ENCODE measurements at places on chromosomes 13 and 19.
A peak's percentile ranks its signal among the peaks of the same experiment; 100 is the strongest.

DNA sequence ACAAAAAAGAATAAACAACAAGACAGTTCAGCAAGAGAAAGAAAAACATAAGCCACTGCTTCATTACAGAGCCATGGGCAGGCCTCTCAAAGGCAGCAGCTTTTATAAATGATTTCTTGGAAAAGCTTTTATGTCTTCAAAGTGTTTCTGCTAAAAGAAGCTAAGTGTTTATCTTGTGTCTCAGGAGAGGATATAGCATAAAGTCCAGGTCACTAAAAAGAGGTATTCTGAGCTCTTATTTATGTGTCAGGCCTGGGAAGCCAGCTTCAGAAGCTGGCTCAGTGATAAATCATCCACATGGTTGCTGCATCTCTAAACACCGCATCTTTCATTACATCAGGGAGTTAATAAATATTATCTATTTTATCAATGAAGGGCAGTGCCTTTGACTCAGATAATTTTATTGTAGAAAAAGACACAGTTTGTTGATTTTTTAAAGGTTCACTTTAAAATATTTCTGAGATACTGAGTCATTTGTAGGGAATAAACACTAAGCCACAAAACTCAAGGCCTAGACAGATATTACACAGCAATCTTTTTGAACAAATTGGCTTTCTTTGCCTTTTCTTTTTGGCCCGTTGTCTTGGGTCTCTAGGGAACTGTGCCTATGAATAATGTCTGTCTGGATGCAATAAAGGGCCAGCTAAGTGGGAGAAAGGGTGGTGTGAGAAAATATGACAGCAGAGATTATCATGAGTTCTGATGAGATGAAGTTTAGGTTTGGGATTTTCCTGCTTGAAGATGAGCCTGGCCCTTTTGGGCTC lies 1086.6 kb downstream of the UQCRFS1 start:
- DNase-seq = no peak

DNA sequence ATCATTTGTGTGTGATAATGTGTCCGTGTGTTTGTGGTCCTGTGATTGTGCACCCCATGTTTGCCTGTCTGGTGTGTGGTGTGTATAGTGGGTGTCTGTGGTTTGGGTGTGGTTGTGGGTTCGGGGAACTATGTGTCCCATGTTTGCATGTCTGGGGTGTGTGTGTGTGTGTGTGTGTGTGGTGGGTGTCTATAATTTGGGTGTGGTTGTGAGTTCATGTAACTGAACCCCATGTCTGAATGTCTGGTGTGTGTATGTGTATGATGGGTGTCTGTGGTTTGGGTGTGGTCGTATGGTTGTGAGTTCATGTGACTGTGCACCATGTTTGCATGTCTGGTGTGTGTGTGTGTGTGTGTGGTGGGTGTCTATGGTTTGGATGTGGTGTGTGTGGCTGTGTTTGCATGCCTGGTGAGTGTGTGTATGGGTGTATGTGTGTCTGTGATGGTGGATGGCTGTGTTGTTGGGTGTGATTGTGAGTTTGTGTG lies 11.1 kb upstream of the NFIX start:
- DNase-seq = no peak

DNA sequence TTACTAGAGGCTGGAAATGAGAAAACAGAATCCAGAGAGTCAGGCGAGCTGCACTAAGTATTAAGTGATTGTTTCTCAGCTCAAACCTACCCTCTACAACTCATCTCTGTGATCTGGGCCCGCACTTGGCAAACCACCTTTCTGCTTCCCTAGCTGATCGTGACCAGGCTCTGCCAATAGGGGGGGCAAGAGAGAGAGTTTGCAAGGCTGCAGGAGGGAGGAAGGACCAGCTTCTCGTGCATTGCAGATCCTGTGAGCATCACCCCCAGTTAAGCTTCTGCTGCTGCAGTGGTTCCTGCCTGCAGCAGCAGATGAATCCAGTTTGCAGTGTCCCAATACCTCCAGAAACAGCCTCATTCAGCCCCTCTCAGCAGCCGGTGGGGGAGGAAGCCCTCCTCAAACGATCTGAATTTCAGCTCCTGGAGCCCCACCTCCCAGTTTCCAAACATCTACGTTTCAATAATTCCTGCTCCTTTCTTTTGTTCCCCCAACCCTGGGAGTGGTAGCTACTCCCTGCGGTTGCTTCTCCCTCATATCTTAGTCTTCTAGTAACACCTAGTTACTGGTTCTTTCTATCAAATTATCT lies 20.0 kb downstream of the XRCC1 start:
- peak; percentile 70 for DNase-seq

DNA sequence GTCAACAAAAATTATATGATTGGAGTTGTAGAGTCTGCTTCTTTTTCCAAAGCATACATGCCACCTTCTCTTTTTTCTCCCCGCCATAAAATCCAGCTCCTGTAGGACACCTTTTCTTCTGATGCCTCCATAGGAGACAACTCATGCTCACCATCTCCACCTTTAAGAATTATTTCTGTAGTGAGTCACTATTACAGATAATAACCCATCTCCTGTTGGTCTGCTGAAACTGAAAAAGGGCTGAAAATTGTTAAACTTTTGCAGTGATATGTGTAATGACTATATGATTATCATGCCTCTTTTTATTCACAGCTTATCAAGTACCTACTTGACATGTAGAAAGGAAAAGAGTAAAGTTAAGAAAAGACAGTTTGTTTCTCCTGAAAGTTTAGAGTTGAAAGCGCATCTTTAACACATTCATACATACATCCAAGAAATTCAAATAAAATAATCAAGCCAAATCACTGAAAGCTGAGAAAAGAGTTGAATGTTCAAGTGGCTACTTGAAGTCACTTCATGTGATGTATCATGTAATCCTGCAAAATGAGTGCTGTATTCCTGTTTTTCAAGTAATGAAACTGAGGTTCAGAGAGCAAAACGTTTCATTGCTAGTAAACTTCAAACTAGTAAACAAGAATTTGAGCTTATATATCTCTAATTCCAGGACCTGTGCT lies 35.5 kb upstream of the LPAR6 start:
- DNase-seq = peak; percentile 70

- no peak for DNase-seq
Measured at GRCh38 chr13:51557438-51557837, 26.8 kb upstream of the WDFY2 start.

GRCh38 chr19:31560086-31561060 lies 211.1 kb upstream of the TSHZ3 start:
- DNase-seq = no peak

DNA sequence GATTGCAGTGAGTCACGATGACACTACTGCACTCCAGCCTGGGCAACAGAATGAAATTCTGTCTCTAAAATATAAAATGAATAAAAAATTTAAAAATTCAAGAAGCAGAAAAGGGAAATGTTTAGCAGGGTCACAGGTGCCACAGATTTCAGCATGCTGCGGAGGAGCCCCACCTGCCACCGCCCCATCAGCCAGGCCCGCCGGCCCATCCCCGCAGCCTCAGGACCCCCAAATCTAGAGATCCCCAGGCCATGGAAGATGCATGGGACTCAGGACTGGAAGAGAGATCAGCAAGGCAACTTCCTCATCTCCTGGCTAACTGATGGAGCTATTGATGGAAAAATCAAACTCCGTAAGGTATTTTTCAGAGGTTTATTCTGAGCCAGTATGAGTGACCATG lies 208.2 kb downstream of the UQCRFS1 start:
- DNase-seq = no peak

- DNase-seq = no peak
Measured at GRCh38 chr13:100495455-100495854, 93.1 kb downstream of the GGACT start.

DNA sequence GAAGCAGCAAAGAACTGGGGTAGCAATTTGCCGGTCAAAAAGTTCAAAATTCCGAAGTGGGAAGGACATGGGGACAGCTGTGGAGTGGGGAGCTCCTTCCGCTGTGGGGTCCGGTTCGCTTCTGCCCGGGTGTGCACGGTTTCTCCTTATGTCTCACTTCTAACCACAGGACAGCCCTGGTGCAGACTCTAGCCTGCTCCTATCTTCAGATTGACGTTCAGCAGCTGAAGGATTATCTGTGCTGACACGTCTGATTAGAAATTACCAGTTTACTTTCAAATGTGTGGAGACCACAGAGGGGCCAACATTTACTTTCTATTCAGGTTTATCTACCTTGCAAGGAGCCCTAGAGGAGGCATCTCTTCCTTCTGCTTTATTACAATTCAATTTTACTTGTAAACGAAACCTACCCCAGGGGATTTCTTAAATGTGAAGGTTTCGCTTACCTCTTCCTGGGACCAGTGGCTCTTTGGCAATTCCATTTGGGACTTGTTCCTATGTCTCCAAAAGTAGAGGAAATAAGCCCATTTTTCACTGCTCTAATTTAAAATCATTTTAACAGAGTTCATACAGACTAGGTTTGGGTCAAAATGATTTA lies 27.3 kb downstream of the LHFPL6 start:
- DNase-seq = no peak

DNA sequence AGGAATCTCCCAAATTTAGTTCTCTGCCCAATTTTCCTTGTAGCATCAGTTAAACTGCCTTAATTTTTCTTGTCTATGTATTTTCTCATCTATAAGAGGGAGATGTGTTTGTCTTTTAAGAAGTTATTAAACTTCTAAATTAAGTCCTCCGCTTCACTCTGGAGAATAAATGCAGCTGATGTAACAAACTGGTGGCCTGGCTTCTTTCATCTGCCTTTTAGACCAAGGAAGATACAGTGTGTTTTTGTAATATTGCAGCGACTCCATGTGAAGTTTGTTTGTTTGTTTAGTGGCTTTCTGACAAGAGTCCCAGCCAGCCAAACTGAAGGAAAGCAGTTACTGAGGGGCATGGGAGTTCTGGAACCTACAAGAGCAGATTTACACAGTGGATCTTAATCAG lies 56.4 kb downstream of the KLF12 start:
- DNase-seq = no peak

GRCh38 chr13:101264931-101265330 lies 151.4 kb downstream of the NALCN start:
- DNase-seq = no peak

GRCh38 chr13:73368608-73369007 lies 309.8 kb downstream of the KLF5 start:
- DNase-seq = no peak

DNA sequence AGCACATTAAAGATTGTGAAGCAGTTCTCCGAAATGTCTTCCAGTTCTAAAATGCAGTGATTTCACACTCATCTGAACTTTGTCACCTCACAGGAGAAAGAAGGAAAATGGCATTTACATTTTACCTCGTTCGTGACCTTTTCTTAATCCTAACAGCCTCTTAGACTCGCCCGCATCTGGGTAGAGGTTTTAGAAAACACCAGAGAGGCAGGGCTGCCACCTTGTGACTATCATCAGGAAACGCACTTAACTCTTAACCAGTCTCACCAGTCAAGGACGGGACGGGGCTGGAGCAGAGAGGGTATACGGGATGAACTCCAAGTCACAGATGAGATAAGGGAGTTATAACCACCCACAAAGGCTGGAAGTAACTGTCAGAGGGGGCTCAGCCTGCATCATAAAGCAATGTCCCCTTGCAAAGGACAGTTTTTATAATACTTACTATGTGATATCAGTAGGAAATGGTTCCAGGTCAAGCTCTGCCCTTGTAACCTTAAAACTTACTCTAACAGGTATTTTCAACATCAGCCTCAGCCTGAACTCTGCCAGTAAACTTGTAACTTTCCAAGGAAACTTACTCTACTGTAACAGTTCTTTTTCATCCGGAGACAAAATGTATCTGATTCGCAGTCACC lies 8.6 kb upstream of the CEACAM6 start:
- DNase-seq = peak; percentile 36

- DNase-seq = no peak
Measured at GRCh38 chr19:45423033-45423588, 606 bp downstream of the ERCC1 start.

GRCh38 chr19:58033741-58034476 lies at the start of gene ZSCAN1:
Gene ZSCAN1 (plus strand): TSS chr19:58034025. CDS start chr19:58037837, 3,812 bp downstream.
- DNase-seq = peak; percentile 15

DNA sequence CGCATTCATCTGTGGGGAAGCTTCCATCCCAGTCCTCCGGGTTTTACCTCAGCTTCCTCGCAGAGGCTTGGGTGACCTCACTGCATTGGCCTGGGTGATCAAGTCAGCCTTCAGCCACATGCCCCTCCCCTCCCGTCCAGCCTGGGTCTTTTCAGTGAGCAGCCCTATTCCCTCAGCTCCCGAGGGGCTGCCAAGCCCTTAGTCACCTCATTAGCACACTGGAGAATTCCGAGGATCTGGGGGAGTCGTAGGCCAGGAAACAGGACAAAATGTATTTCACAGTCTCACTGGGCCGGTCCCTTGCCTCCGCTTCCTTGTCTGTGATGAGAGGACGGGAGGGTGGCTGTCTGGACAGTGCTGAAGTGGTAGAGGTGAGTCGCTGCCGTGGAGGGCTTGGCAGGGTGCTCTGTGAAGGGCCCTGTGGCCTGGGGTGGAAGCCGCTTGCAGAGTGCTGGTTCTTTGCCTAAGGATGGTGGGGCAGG lies 19.9 kb downstream of the KDM4B start:
- no peak for DNase-seq

GRCh38 chr19:30719999-30720345 lies 347.8 kb downstream of the ZNF536 start:
- no peak for DNase-seq

GRCh38 chr13:112445411-112446271 lies 69.5 kb downstream of the SPACA7 start:
- DNase-seq = no peak

DNA sequence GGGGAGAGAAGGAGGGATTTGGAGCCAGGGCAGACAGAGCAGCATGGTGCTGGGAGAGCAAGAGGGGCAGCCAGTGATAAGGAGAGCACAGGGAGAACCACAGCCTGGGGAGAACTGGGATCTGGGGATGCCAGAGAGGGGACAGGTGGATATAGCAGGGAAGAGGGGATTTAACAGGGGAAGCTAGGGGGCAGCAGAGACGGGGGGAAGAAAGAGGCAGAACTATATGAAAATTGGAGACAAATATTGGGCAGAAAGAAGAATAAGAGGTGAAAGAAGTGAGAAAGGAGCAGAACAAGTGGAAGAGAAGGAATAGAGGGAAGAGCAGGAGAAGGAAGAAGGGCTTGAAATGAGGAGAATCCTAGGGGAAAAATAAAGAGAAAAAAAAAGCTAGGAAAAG lies 6.5 kb upstream of the ZNF528 start:
- no peak for DNase-seq

DNA sequence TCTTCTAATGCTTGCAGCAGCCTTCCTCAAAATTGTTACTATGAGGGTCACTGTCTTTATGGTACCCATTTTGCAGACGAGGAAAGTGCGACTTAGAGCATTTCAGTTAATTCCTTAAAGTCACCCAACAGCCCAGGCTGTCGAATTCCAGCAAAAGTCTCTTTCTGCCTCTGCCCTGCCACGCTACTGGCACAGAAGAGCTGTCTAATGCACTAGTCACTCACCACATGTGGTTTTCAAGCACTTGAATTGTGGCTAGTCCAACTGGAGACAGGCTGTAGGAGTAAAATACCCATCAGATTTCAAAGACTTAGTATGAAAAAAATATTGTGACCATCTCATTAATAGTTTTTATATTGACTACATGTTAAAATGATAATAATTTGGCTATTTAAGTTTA lies 1.7 kb downstream of the FPR1 start:
- DNase-seq = no peak

- peak; percentile 92 for DNase-seq
Measured at GRCh38 chr13:95380468-95381211, 79.4 kb upstream of the ABCC4 start.
